ENCODE measurements at places on chromosomes 1 and 21.

DNA sequence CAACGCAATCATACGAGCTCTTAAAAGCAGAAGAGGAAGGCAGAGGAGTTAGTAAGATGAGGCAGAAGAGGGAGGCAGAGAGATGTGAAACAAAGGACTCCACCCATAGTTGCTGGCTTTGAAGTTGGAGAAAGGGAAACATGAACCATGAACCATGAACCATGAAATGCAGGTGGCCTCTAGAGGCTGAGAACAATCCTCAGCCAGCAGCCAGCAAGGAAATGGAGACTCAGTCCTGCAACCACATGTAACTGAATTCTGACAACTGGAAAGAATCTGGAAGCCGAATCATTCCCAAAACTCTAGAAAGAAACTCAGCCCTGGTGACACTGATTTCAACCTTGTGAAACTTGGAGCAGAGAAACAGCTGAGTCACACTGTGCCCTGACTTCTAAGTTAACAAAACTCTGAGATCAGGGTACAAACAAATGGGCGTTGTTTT, 10.1 kb downstream of the DIPK1A start:
- peak; percentile 76 for DNase-seq

- DNase-seq, result no peak
Observed at GRCh38 chr1:101243751-101244150, 6.9 kb downstream of the S1PR1 start.

DNA sequence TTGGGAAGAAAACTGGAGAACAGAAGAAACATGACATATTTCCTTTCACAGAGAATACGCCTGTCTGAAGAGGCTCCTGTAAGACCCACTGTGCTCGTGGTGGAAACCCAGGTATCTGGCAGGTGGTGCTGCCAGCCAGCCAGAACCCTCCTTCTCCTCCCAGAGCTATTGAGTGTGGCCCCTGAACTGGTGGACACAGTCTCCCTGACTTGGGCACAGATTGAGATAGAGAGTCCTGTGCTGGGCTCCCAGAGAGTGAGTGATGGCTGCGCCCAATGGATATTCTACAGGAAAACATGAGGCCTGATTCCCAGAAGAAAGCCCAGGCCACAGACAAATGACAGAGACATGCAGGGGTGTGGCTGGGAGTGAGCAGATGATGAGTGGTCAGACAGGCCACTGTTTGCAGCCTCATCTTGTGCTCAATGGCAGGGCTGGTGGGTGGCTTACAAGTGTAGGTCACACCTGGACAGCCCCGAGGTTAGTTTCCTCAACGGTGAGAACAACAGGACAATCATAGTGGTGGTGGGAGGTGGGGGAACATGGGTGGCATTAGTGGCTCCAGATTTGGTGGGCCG, 127.9 kb downstream of the PTPRU start:
- no peak for DNase-seq

DNA sequence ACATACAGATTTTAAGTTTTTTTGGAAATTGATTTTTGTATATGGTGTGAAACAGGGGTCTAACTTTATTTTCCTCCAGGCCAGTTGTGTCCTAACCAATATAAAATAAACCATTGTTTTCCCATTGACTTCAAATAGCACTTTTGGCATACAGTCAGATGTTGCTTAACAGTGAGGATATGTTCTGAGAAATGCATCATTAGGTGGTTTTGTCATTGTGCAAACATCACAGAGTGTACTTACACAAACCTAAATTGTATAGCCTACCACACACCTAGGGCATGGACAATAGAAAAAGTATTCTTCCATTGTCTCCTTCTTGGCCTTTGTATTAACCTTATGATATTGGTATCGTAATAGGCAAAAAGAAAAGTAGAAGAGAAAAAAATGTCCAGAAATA, 37.4 kb upstream of the DISP1 start:
- DNase-seq, result peak; percentile 55

- peak; percentile 45 for DNase-seq
Observed at GRCh38 chr1:222920169-222920568, 105.3 kb downstream of the DISP1 start.

- no peak for DNase-seq
Observed at GRCh38 chr1:194175251-194175650, 988.8 kb upstream of the B3GALT2 start.

- DNase-seq, result peak; percentile 76
Observed at GRCh38 chr21:43716376-43717165, 2.4 kb upstream of the PDXK start.

DNA sequence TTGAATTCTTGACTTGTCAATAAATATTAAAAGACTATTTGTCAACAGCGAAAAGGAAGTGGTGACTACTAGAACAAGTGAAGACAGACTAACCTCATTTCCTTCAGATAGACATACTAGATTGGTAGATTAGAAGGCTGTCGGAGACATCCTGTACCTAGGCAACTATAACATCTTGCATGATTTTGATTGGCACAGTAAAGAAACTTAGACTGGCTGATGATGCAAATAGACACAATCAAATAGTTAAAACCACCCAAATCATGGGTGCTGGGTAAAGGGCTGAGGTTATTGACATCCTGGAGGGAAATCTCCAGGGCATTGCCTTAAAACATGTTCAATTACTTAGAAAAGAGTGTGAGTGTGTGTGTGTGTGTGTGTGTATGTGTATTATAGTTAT, 85.9 kb upstream of the EDEM3 start:
- DNase-seq, result no peak

GRCh38 chr1:16900751-16901150, 5.0 kb downstream of the RNU1-2 start:
- no peak for DNase-seq

DNA sequence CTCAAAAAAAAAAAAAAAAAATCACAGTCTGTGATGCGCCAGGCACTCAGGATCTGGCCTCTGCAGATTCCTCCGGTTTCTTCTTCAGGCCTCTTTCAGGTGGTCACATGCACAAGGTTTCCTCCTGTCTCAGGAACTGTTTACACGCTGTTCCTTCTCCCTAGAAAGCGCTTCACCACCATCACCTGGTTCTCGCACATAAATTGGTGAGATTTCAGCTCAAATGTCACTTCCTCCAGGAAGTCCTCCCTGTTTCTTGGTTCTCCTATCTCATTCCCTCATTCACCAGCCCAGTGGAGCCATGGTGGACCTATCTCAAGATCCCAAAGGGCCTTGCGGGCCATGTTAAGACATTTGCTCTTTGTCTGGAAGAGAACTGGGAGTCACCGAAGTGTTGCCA, 26.7 kb downstream of the HMGN2 start:
- no peak for DNase-seq

DNA sequence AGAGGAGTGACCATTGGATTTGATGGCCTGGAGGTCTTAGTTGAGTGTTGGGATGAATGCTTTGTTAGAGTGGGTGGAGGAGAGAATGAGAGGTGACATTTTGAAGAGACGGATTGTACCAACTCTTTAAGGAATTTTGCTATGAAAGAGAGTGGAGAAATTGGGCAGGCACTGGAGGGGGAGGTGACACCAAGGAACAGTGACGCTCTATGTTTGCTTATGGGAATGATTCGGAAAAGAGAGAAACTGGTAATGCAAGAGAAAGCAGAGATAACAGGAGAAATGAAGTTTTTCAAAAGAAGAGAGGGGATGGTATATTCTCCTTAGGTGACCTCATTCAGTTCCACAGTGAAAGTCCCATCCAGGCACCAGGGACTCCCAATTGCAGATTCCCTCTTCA, 24.5 kb upstream of the PADI2 start:
- no peak for DNase-seq

DNA sequence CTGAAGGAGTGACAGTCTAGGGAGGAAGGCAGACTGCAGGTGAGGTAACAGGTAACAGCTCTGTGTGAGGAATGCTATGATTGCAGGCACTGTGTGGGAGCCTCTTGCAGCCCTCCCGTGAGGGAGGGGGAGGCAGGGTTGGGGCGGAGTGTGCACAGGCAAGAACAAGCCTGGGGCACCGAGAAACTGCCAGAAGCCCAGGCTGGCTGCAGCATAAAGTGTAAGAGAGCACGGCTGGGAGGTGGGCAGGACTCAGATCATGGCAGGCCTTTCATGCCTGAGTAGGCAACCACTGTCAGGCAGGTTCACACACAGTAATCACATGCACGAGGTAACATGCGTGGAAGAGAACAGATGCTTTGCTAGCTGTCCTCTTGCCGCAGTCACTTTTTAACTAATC, 11.3 kb upstream of the RHEX start:
- DNase-seq, result no peak

DNA sequence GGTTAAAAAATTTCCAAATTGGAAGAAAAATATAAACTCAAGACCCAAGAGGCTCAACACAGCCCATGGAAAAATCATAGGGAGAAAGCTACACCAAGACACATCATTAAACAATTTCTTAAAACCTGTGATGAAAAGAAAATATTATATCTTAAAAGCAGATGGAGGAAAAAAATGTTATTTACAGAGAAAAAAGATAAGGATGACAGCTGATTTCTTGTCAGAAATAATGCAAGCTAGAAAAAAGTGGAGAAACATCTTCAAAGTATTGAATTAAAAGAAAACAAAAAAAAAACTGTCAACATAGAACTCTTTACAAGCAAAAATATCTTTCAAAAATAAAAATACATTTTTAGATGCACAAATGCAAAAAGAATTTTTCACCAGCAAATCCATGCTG, 930.5 kb downstream of the ADGRL2 start:
- DNase-seq, result no peak

- no peak for DNase-seq
Observed at GRCh38 chr1:229344139-229344538, 1.3 kb upstream of the CCSAP start.

DNA sequence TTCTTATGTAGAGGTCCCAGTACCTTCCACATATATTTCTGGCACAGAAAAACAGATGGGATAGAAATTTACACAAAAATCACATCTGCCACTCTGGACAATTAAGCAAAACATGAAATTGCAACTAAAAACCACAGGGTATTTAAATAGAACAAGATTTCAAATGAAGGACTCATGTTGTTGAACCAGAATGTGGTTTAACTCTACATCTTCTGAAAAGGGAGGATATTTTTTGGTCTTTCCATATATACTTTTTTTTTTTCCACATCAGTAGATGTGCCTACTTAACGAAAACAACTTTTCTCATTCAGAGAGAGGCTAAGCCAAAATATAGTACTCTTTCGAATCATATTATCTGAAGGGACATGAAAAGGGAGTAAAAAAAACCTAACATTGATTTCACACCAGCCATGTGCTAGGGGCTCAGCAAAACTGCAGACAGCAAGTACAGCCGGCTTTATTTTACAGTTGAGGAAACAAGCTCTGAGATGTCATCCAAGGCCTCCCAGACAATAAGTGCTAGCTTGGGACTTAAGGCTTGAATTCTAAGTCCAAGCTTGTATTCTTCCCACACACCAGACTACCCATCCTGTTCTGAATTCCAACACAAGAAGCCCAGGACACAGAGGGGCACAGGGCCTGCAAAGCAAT, 208.9 kb downstream of the PBX1 start:
- DNase-seq, result peak; percentile 58

DNA sequence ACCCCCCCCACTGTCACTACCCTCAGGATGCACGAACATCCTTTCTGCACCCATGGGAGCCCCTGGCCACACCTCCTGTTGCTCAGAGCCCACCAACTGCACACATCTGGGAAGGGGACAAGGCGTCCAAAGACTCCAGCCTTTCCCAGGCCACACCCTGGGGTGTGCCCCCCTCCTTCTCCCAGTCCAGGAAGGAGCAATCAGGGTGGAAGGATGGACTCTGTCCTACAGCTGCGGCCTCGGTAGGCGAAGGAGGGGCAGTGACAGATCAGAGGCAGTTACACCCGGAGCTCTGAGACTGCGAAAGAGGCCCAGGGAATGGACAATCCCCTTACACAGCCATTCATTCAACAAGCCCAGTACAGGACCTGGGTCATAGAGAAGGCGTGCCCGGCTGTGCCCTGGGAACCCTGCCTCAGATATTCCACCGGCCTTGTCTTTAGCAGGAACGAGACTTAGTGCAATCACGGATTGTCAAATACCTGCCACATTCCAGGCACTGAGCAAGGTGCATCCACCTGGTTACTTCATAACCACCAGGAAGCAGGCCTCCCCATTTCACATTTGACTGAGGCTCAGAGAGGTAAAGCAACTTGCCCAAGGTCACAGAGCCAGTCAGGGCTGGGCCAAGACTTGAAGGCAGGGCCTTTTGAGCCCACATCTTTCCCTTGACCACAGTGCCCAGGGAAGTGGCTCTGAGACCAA, 9.4 kb downstream of the HSPG2 start:
- peak; percentile 79 for DNase-seq

GRCh38 chr1:104592926-104593325, 843.2 kb downstream of the AMY1C start:
- DNase-seq, result no peak

DNA sequence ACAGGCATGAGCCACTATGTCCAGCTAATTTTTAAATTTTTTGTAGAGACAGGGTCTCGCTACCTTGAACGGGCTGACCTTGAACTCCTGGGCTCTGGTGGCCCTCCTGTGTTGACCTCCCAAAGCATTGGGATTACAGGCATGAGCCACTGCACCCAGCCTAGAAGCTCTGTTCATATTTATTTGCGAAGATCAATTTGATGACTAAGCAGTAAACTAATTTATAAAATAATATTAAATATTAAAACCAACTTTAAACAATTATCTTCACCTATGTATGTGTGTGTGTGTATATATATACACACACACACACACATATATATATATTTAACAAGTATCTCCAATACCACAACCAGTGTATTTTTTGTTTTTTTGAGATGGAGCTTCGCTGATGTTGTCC, 4.4 kb downstream of the NADK start:
- DNase-seq, result no peak

DNA sequence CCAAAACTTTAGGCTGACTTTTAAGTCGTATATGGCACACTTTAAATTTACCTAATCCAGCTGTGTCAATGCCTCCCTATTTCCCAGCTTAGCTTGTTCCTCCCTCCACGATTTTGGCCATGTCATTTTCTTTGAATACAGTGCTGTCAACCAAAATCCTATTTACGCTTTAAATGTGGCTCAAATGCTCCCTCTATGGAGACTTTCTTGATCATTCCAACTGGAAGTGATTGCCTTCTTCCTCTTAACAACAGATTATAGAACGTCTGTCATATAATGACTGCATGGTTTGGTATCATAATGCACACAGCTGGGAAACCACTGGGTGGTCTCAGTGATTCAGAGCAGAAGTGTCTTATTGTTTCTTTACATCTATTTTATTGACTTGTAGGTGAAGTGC, 18.9 kb upstream of the BATF3 start:
- DNase-seq, result peak; percentile 20

- DNase-seq, result no peak
Observed at GRCh38 chr1:44254392-44254910, 41.2 kb downstream of the DMAP1 start.
